ENCODE measurements at places on chromosomes 7 and 10.

- DNase-seq, result no peak
Observed at GRCh38 chr10:132590752-132591121, 53.1 kb downstream of the INPP5A start.

GRCh38 chr10:17229717-17229966, 1.6 kb downstream of the VIM start:
- no peak for DNase-seq

DNA sequence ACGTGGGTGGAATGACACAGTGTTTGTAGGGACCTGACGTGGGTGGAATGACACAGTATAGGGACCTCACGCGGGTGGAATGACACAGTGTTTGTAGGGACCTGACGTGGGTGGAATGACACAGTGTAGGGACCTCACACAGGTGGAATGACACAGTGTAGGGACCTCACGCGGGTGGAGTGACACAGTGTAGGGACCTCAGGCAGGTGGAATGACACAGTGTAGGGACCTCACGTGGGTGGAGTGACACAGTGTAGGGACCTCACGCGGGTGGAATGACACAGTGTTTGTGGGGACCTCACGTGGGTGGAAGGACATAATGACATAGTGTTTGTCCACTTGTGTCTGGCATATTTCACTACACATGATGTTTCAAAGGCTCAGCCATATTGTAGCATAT, 19.3 kb downstream of the PPP2R2D start:
- DNase-seq, result peak; percentile 30

GRCh38 chr10:95908450-95908849, 675 bp downstream of the CC2D2B start:
- DNase-seq, result no peak

- DNase-seq, result no peak
Observed at GRCh38 chr7:50492770-50493519, 42.8 kb upstream of the FIGNL1 start.

DNA sequence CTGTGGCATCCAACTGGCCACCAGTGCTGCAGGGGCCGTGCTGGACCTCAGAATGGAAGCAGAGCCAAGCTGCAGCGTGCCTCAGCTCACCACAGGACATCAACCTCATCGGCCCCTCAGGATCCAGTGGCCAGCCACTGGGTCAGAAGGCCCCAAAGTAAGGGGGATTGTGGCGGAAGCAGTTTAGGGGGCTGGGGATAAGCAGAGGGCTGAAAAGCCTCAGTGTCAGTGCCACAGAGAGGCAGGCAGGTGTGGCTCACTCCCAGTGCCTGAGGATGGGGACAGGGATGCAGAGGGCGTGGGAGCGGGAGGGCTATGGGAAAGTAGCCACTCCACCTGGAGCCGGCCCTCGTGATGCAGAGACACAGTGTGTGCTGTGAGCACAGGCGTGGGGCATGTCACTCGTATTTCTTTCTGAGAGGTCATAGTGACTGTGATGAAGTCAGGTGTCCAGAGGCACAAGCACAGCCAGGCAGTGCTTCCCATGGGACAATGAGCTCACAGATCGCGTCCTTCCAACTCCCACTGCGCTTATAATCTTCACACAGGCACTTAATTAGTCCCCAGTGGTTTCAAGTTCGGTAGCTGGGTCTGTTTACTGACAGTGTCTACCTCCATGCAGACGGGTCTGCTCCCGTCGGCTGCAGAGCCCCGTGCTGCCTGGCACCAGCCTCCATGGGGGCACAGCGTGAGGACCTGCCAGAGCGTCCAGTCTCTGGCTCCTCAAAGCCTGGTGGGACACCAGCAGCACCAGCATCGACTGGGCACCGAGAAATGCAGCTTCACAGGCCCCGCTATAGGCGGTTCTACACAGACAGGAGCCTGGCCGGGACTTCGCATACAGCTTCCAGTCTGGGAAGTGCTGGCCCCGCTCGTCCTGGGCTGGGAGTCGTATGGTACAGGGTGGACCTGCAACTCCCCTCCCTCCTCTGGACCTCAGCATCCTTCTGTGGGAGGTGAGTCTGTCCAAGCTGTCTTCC, 42.9 kb upstream of the CNPY1 start:
- no peak for DNase-seq
